ENCODE measurements at places on chromosomes 12 and 14.

GRCh38 chr12:95054206-95054605, 19.2 kb downstream of the NR2C1 start:
- no peak for DNase-seq

GRCh38 chr12:12807970-12808702, 5.0 kb upstream of the DDX47 start:
- DNase-seq = no peak

- no peak for DNase-seq
Measured at GRCh38 chr12:39780913-39781446, 161.4 kb upstream of the ABCD2 start.

DNA sequence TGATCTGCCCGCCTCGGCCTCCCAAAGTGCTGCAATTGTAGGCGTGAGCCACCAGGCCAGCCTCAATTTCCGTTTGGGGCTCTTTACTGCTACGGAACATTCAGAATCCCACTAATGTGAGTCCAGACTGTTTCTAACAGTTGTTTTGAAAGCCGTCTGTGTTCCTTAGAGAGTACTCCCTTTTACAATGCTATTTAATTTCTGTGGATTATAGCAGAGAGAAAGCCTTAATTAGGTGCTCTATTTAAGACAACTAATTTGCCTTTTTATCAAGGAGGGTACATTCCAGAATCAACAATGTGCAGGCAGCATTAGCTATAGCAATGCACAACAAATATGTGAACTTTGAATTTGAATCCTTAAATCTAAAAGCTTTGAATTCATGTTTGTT, 2.8 kb upstream of the SAV1 start:
- DNase-seq = no peak

- DNase-seq = no peak
Measured at GRCh38 chr14:44168566-44168965, 338.5 kb downstream of the FSCB start.

All from Calu3 (cell line).